ENCODE measurements at places on chromosomes 11 and 22. TPM values are rescaled to one million over a fixed set of nuclear protein-coding genes. Genes with fewer than 3 reads are reported as not detected.
A peak's percentile ranks its signal among the peaks of the same experiment; 100 is the strongest.

TMPRSS4 gene
- not detected for total RNA-seq

FGF4 gene
- total RNA-seq = not detected

SOX10 gene
- 0.10 TPM for total RNA-seq

CRYBB2 gene
- not detected for total RNA-seq

RAC2 gene
- 0.65 TPM for total RNA-seq

MS4A5 gene
- total RNA-seq = not detected

RBM4B gene
- total RNA-seq = 20.3 TPM

DNA sequence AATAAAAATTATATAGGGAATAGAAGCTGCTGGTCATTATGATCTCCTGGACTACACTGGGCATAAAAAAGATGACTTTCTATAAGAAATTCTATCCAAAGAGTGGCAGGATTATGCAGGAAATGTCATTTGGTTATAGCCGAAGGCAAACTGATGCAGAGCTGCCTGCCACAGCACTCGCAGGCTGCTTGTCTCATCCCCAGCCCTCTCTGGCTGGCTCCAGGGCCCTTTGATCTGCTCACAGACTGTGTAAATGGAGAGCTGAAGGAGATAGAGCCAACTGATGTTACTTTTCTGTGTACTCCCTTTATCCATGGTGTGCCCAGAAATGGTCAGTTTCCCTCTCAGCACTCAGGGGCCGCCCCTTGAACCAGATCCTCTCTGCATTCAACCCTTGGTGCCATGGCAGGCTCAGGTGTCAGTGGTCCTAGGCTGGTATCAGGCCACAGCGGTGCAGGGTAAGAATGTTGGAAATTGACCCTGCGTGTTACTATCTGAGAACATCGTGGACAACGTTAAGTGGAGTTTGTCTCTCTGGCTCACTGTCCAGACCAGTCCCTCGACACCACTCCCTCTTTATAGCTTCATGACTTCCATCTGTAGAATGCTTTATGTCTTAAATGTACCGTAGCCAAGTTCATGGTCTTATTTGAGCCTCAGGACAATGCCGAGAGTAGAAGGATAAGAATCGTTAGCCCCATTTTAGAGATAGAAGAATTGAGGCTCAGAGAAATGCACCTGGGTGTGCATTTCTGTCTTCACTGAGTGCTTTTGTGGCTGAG lies 27.8 kb downstream of the TEAD1 start:
- no peak for DNase-seq

GRCh38 chr22:38106814-38107578 lies 3.5 kb downstream of the BAIAP2L2 start:
- no peak for DNase-seq

- DNase-seq = peak; percentile 71
Measured at GRCh38 chr11:70482529-70482917, 84.2 kb downstream of the CTTN start.

DNA sequence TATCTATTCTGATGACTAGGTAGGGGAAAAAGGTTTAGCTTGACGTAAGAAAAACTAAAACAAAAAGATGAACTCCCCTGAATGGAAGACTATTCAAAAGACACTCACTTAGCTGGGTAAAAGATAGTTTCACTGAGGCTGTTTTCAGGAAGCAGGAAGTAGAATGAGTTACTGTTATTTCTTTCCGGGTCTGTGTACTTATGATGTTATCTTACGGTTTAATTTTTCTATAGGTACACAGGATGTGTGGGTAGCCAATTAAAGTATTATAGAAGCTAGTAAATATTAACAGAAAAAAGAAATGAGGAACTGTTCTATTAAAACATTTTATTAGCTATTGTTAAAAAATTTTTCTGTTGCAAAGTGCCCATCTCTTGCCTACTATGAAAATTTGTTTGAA lies 45.8 kb upstream of the MMP7 start:
- no peak for DNase-seq

GRCh38 chr11:61170566-61170965 lies 9.3 kb upstream of the VPS37C start:
- DNase-seq = no peak

DNA sequence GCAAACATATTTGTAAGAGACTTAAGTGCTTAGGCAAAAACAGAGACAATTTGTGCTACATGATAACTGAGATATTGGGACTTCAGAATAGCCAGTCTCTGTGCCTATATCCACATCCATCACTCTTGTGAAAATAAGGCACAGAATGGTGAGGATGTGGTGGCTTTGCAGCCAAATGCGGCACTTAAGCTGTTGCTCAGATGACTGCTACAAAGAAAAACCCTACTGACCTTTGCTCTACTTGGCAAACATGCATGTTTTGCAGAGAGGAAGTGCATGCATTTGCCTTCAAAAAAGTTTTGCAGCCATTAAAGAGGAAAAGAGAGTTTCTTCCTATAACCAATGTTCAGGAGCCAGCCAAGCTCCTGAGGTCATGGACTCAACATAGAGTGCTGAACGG lies 675.0 kb upstream of the KIRREL3 start:
- no peak for DNase-seq

GRCh38 chr11:15800111-15800800 lies 556.1 kb downstream of the SOX6 start:
- peak; percentile 94 for DNase-seq

- DNase-seq = no peak
Measured at GRCh38 chr11:60703374-60703773, 4.0 kb downstream of the MS4A8 start.

DNA sequence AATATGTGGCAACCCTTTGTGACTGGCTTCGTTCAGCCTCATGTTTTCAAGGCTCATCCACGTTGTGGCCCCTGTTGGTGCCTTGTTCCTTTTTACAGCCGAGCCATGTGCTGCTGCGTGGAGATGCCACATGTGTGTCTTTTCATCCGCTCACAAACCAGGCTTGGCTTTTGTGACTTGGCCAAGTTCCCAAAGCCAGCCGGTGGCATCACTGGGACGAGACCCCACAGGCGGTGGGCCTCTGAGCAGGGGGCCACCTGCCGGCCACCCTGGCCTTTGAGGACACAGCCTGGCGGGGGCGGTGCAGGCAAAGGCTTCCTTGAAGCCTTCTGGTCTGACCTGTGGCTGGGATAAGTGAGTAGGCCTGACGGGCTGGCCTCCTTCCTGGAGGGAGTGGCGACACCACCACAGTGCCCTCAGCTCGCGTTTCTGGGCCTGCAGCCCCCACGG lies 10.5 kb downstream of the GRK2 start:
- no peak for DNase-seq

GRCh38 chr11:68872216-68873003 lies 30.7 kb upstream of the CPT1A start:
- peak; percentile 27 for DNase-seq

DNA sequence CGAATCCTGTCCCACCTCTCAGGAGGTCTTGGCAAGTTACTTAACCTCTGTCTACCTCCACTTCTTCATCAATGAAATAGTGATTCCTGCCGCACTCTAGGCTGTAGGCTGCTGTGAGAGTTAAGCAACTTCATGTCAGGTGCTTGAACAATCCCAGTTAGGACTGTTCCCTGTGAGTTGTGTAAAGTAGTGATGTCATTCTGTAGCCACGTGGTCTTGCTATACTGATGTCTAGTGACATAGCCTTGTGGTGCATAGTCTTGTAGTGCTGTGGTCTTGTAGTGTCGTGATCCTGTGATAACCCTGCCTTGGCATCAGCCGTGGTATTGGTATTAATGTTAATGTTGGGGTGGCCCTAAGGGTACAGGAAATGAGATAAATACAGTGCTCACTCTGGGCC lies 30.3 kb upstream of the PRR5 start:
- DNase-seq = peak; percentile 22

DNA sequence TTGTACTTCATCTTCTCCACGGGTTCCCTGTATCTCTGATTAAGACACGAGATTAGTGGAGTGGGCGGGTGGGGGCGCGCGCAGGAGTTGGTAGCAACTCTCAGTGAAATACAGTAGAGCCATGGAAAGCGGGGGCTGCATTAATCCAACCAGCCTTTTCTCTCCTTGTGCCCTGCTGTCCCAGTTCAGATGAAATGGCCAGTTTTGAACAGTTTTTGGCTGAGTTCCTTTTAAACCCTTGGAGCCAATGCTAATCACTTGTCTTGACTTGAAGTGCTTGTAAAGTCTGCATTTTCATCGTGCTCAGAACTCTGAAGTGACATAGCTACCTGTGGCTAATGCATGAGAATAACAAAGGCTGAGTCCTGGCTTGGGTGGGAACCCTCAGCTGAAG lies 734 bp upstream of the TMEM123 start:
- no peak for DNase-seq

GRCh38 chr22:46106279-46107022 lies 43.9 kb upstream of the PPARA start:
- no peak for DNase-seq

DNA sequence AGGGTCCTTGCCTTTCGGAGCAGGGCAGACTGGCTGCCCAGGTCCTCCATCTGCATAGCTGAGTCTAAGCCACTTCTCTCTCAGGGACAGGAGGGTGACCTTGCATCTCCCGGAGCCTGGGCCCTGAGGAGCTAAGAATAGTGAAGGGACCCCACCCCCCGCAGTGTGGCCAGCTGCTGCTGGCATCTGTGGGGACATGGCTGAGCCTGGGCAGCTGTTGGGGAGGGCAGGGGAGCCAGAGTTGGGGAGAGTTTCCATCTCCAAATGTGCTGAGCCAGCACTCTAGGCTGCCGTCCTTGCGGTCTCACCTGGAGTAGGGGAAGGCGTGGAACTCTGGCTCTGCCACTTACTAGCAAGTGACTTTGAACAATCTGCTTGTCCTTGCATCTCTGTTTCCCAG lies 34.8 kb upstream of the SHISAL1 start:
- DNase-seq = no peak

DNA sequence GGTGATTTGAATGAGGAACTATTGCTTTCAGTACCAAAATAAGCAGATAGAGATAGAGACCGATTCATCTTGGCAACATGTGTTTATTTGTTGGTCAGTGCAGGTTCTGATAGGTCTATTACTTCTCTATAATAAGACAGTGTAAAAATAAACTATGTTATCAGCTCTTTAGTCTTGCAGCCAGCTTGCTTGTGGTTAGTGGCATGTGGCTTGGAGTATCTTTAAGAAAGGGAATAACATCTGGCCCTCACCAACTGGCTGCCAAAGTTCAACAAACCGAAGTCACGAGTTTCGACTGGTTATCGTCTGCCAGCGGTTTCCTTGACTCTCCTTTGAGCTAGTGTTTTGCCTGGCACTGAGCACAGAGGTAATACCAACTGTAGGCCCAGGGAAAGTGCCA lies 71.8 kb downstream of the CTTN start:
- peak; percentile 78 for DNase-seq

- no peak for DNase-seq
Measured at GRCh38 chr22:49236541-49237075, 591.1 kb downstream of the BRD1 start.

DNA sequence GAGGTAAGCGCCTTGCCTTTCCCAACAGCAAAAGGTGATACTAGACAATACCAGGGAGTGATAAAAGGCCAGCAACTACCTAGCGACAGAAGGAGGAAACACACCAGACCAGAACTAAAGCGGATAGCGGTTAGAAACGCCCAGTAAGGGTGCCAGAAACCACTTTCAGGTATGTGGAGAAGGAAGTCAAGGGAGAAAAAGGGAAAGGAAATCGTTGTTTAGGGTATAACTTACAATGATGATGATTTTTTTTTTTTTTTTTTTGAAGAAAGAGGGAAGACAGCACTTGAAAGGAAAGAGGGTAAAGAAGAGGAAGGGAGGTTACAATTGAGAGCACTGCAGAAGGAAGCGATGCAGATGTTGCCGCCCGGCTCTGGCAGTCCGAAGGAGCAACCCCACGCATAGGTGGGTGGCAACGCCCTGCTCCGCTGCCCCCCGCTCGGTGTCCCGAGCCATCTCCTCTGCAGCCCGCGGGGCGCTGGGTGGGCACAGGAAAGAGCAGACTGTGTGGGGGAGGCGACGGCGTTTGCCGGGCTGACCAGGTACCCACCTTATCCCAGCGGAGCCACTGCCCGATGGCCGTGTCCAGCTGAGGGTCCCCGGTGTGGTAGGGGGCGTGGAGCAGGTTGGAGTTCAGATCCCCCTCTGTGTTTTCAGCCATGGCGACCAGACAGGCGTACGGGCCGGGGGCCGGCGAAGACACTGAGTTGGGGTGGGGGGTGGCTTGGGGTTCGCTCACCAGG lies 561 bp downstream of the PGM2L1 start:
- peak; percentile 37 for DNase-seq

DNA sequence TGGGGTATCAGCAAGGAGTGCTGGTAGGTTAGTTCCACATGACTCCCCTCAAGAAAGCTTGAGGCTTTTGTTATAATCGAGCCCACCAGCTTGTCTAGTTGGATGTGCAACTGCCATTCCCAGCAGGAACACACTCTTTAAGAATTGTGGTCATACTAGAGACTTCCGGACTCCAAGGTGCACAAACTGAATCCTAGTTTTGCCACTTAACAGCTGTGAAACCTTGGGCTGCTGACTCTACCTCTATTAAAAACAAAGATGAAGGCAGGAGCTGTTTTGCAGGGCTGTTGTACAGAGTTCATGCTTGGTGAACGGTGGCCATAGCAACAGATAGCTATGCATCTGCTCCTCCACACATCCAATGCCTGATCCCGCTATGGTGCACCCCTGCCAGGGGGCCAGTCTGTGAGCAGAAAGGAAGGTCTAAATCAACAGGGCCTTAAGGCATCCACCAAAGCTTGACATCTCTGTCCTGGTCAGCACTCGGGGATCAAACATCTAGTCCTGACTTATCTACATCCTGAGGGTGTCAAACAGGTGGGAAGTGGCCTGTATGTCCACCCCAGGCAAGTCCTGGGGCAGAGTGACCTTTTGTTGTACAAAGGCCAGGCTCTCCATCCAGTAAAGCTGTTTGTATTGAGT lies 36.4 kb downstream of the DKK3 start:
- no peak for DNase-seq

DNA sequence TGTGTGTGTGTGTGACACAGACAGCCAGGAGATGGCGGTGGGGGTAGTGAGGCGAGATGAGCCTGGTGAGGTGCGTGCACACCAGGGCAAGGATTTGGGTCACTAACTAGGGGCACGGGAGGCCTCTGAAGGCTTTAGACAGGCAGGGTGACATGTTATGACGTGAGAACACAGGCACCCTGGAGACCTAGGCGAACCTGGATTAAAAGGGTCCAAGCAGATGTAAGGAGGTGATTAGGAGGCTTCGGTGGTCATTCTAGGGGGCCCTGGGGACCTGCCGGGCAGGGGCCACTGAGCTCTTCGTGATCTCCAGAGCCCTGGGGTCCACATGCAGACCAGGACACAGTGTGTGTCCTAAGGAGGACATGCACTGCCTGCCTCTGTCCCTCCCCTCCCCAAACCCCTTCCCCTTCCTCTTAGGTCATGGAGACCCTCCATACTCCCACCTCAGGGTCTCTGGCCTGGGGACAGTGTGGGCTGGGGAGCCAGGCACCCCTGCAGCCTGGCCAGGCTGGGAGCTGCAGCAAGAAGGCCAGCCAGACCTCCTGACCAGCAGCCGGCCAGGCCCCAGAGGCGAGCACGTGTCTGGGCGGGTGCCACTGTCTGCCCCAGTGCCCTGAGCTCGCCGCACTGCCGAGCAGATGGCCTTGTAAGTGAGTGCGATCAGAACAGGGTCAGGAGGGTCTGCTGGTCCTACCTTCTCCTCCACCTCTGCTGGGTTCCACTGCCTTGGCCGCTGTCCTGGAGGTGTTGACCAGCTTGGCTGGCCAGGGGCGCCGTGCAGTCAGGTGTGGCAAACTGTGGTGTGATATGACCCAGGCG lies 32.1 kb downstream of the IFT27 start:
- DNase-seq = no peak

GRCh38 chr22:20656902-20657836 lies 116.7 kb upstream of the SERPIND1 start:
- DNase-seq = no peak

- peak; percentile 89 for DNase-seq
Measured at GRCh38 chr11:33531743-33532181, 168.9 kb downstream of the C11orf91 start.

GRCh38 chr22:50399751-50400331 lies 56.7 kb downstream of the PPP6R2 start:
- no peak for DNase-seq
